GM12878 (cell line): ENCODE measurements at places on chromosomes 13 and 19.

GRCh38 chr13:74287724-74288169 is 153.5 kb upstream of the KLF12 start:
- no peak for DNase-seq

DNA sequence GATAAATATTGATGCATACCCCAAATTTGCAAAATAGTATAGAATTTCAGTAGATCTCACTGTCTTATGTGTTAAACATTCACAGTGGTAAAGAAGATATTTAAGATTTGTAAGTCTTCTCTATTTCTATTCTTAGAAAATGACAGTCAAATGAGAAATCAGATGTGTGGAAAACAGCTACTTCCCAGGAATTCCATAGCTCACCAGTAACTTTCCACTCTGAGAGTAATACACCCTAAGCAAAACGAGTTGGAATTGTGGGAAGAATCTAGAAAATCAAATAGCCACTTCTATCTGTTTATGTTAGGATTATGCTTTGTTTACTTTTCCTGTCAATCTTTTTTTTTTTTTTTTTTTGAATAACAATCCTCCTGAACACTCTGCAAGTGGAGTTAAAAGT is 69.1 kb downstream of the FLT1 start:
- DNase-seq, result no peak

GRCh38 chr19:10044390-10044789 is 31.1 kb downstream of the RDH8 start:
- DNase-seq, result no peak

DNA sequence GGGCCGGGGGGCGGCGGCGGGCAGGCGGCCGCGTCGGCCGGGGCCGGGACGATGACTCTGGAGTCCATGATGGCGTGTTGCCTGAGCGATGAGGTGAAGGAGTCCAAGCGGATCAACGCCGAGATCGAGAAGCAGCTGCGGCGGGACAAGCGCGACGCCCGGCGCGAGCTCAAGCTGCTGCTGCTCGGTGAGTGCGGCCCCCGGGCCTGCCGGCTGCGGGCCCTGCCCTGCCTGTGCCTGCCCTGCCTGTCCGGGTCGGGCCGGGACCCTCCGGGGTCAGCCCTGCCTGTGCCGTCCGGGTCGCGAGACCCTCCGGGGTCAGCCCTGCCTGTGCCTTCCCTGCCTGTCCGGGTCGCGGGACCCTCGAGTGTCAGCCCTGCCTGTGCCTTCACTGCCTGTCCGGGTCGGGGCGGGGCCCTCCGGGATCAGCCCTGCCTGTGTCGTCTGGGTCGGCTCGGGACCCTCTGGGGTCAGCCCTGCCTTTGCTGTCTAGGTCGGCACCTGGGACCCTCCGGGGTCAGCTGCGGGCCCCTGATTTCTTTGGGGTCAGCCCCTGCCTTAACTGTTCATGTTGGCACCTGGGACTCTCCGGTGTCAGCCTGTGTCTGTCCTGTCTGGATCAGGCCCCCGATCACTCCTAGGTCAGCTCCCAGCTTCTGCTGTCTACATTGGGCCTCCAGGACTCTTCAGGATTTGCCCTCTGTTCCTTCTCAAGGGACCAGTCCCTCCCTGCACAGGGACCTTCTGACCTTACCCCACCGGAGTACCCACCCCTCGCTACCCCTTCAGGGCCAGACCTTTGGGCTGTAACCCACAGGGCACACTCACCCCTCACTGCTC is 659 bp downstream of the GNA11 start:
- DNase-seq, result no peak

- no peak for DNase-seq
Measured at GRCh38 chr19:16428372-16429036, 43.3 kb downstream of the EPS15L1 start.

- DNase-seq, result no peak
Measured at GRCh38 chr13:110434629-110435028, 126.9 kb downstream of the RAB20 start.

- no peak for DNase-seq
Measured at GRCh38 chr13:28185256-28185655, 46.9 kb downstream of the PAN3 start.

- DNase-seq, result no peak
Measured at GRCh38 chr19:49151267-49152118, 3.7 kb downstream of the HRC start.

DNA sequence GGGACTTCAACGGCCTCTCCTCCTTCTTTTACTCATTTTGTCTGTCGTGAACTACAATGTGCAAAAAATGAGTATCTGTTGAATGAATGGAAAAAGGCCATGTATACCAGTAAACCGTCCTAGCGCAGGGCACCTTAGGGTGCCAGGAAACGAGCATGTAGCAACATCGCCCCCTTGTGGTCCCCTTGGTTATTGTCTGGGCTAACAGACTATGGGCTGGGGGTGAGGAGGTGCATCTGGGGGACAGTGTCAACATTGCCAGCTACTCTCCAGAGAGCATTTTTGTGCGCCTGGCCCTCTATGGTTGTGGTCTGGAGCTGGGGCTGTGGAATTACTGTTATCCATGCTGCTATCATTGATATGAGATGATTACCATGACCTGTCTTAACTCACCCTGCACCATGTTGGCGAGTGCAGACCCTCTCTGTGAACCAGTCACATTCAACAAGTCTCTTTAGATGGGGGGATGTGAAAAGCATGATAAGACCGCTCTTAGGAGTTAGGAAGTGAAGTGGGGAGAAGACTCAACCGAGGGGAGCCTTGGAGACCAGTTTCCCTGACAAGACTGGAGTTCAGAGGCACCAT is 22.8 kb upstream of the SIGLEC11 start:
- peak; percentile 19 for DNase-seq

DNA sequence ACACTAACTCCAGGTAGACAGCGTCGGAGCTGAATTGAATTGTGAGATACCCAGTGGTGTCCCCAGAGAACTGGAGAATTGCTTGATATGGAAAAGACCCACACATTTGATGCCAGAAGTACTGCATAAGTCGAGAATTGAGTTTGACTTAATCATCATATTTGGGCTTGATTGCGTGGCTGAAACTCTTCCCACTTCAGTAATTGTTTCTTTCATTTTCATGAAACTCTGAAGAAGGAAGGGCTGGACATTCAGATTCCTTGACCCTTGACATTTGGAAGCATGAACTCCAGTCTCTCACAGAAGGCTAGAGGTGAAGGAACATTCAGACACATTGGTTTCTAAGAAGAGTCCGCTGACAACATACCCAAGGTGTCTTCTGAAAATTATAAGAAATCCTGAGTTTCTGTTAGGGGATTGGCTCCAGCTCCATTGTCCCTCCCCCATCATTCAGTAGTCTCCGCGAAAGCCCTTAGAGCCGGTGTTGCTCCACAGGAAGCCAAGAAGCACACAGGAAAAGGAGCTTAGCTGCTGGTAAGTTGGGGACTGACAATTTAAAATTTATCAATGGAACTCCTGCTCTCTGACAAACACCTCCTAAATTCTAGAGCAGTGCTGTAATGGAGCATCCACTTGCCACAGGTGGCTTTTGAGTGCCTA is at the start of gene FPR2:
FPR2 (plus strand) TSS at position 484 of the 660 bp plus-strand sequence. CDS start 7,479 bp downstream, outside the sequence.
- no peak for DNase-seq

DNA sequence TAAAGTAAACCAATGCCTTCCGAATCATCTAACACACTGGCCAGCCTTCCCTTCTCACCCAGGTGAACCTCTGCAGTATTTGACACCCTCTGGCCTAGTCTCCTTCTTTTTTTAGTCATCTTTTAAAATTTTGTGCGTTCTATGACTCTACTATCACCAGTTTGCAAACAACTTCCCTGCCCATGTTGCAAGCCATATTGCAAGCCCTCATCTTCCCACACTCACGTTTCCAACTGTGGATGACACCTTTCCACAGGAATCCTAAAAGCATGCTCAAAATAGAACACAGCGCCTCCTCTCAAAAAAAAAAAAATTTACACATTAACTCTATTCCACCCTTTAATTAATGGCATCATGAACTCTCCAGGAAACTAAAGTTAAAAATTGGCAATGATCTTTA is 440.1 kb downstream of the EFNB2 start:
- DNase-seq, result no peak

DNA sequence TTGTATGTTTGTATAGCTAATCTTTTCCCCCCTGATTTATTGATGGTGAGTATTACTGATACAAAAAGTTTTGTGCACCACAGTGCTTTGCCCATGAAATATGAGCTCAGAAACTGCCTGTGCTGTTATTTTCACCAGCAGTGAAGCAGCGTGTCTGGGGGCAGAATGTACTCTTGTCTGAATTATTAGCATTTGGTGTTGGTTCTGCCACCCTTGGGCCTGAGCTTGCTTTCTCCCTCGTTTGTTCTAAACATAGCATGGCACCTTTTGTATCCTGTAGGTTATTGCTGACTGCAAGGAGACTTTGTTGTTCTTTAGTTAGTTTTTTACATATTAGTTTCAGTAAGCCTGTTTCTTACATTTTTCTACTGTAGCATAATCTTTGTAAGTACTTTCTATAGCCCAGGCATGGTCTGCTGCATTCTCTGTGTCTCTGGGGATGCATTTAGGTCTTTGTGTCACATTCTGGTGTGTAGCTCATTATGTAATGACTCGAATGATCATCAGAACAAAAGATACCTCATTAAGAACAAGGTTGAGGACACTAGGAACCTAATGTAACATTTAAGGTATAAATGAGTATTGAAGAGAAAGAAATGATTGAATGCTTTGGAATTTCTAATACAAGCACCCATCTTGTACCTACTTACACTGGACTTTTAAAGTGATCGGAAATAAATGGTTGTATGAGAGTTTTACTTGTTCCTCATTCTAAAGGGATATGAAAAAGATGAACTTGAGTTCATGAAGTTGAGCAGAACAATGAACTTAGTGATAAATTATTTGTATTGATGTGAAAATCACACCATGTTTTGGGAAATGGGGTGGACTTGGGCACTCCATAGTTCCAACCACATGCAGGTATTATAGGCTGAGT is 50.3 kb upstream of the GPI start:
- DNase-seq, result peak; percentile 32

DNA sequence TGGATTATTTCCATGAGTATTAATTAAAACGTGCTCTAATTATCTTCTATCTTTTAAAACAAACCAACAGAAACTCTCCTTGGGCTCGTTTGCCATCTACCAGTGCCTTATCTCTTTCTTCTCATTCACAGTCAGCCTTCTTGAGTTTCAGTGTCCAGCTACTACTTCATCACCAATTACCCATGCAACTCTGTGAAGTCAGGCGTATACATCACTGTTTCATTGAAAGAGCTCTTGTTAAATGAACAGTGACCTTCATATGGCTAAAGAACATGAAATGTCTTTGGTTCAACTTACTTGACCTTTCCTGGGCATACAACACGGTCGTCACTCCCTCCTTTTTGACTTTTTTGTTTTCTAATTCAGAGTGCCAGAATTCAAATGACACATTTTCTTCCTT is 5.2 kb upstream of the IFT88 start:
- DNase-seq, result no peak

DNA sequence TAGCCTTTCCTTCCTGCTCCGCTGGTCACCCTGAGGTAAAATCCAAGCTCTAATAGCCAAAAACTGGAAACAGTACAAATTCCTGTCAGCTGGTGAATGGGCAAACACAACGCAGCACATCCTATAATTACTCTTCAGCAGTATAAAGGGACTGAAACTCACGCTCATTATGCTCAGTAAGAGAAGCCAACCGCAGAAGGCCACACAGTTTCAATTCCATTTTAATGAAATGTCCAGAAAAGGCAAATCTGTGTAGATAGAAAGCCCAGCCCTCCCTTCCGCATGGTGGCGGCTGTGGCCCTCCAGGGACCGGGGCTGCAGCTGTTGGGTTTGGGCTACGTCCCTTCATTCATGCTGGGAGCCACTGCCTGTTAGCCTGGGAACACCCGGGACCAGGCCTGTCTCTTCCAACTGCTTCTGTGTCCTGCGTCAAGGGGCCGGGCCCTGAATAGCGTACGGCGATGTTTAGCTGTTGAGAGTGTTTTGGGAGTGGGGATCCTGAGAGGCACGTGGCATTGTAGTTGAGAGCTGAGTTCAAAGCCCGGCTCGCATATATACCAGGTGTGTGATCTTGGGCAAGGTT is 23.5 kb downstream of the NKPD1 start:
- peak; percentile 93 for DNase-seq

DNA sequence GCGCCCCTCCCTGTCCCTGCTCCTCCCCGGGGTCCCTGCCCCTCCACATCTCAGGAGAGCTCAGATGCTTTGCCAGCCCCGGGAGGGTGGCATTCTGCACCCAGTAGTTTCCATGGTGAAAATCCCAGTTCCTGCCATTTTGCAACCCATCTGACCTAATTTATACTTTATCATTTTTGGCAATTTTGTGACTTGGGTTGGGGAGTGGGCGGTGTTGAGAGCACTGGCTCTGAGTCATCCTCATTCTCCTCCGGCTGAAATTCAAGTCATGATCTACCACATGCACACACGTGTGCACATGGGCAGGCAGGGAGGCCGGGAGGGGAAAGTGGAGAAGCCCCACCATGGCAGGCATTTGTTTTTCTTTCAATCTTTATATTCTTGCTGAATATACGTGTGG is 208.6 kb downstream of the URI1 start:
- no peak for DNase-seq

DNA sequence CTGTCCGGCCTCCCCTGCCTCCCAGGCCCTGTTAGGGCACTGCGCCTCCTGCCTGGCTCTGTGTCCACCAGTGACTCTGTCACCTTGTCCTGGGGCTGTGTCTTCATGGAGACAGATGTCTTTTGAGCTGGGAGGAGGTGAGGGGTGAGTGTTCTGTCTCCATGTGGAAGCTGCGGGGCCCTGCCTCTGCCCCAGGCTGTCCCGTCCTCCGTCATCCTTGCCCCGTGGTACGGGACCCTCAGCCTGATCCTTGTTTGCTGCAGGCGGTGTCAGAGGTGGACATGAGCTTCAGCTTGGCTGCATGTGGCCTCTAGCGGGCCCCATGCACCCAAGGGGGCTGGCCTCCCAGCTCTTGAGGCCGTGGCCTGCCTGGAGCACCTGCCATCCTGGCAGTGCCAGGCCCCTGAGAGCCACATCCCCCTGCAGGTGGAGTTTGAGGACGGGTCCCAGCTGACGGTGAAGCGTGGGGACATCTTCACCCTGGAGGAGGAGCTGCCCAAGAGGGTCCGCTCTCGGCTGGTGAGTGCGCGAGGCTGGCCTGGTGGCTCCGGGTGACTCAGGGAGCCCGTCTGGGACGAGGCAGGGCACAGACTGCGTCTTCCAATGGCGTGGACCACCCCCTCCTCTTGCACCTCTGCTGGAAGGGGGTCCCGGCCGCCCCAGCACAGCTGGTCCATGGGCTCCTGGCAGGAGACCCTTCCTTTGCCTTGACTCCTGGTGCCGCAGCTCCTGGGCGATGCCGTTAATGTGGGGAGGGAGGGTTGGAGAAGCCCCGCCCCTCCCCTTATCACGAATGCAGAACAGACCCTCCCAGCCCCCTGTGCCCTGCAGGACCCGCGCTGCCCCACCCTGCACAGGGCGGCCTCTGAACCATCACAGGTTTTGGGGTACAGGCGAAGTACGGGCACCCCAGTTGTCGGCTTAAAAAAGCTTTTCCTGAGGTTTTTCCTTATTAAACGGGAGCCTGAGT is 181.3 kb downstream of the KDM4B start:
- no peak for DNase-seq

- no peak for DNase-seq
Measured at GRCh38 chr13:39144941-39145533, 106.8 kb downstream of the NHLRC3 start.
